ENCODE measurements at places on chromosomes 3 and 15. TPM values are rescaled to one million over a fixed set of nuclear protein-coding genes. Genes with fewer than 3 reads are reported as not detected.

Gene RHCG
- not detected for polyA plus RNA-seq

Gene PP2D1
- 0.53 TPM for polyA plus RNA-seq

Gene LRTM1
- 96.0 TPM for polyA plus RNA-seq

Gene SNTN
- not detected for polyA plus RNA-seq

Gene GOLGA6L7
- polyA plus RNA-seq = not detected

Gene PAQR9
- not detected for polyA plus RNA-seq

Gene TMCO5A
- not detected for polyA plus RNA-seq

Gene LMAN1L
- polyA plus RNA-seq = not detected

Gene RPP25
- polyA plus RNA-seq = 1.1 TPM

Measured in hindlimb muscle (tissue), 1 donor.